Epithelial cell of esophagus (primary cell): ENCODE measurements at places on chromosomes 6 and 20.

DNA sequence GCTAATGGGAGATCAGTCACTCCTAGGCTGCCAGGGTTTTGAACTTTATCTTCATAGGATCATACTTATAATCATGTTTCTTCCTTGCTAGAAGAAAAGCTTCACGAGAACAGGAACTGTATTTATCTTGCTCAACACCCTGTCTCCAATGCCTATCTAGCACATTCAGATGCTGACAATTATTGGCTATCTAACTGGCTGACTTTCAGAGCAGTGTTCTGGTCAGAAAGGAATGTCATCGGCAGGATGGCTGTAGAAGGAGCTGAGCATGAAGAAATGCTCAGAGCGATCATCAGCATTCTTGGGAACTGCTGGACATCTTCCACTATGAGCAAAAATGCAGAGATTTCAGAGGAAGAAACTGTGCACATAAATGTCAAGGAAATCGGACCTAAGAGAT is 628.0 kb upstream of the NRSN1 start:
- no peak for DNase-seq

- DNase-seq = peak; percentile 69
These were observed 47.2 kb downstream of the FOXF2 start for GRCh38 chr6:1436334-1437306.

DNA sequence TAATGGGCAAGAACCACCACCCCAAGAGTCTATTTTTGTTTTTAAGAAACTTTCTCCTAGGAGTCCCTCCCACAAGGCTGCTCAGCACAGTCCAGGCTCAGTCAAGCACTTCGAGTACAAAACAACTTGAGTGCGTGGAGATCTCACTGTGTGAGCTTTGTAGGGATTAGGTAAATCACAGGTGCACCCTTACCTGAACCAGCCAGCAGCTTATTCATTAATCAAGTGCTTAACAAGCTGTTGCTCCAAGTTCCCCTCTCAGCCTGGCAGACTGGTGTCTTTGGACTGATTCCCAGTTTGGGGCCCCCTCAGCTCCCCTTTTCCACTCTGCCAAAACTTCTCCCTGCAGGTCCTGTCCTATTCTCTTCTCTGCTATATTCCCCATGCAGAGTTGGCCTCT is 133.1 kb downstream of the LY86 start:
- no peak for DNase-seq

GRCh38 chr20:50136822-50137599 is 16.5 kb downstream of the PEDS1 start:
- DNase-seq = peak; percentile 84

DNA sequence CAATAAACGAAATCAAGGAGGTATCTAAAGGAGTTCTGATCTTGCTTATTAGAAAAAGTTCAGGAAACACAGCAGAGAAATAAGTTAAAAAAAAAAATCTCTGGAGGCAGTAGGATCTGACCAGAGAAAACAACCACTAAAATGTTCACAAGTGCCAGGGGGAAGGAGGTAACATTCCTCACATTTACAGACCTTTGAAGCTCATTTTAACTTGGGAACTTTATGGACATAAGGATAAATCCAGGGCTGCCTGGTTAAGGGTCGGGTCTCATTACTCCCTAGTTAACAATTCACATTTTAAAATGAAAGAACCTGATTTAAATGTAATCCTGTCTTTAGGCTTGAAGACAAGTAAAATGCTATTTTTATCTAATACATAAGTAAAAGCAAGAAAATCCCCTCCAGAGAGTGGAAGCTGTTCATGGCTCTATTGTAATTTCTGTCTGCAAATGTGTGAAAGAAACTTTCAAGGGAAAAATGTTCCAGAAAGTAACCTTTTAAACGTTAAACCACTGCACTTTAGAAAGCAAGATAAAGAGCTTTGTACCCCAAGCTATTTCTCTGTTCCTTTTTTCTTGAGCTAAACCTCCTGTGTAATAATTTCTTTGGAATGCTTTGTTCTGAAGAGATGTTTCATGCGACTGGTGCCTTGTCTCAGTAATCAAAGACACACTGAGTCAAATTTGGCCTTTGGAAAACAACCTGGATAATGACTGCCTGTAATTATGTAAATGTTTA is 38.2 kb downstream of the MYLIP start:
- DNase-seq = no peak

GRCh38 chr6:109864050-109864449 is 114.1 kb upstream of the GPR6 start:
- DNase-seq = no peak

DNA sequence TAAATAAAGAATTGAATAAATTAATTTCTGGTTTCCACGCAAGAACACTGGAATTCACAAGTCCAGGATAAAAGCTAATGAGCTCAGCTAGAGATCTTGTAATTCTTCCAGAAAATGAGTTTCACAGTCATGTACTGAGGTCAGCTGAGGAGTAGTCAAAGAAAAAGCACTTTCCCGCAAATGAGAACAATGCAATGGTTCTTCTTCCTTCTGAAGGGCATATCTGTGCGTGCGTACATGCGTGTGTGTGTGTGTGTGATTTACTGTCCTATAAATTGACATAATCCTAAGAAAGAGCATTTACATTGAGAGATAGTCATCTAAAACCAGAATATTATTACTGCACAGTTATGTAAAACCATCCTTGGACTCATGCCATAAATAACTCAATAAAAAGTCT is 968.9 kb upstream of the EYS start:
- no peak for DNase-seq

GRCh38 chr6:15386756-15387112 is 140.9 kb downstream of the JARID2 start:
- no peak for DNase-seq

DNA sequence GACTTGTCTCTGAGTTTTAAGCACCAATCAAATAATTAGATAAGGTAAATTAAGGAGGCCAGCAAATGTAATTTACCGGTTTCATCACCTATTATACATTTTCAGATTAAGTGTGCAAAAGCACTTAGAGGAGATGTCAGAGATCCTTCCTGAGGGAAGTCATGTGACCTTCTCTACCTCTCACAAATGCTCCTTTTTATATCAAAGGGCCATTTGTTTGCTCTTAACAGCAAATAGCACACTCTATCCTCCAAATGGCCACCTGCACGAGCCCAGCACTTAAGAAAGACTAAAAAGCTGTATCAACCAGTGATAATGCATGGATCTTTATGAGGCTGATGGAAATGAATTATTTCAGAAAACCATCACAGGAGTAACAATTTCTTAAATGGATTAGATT is 149.4 kb downstream of the ELOVL4 start:
- no peak for DNase-seq

- DNase-seq = no peak
These were observed 68.2 kb upstream of the AGPAT4 start for GRCh38 chr6:161342039-161342438.

GRCh38 chr20:37377346-37378081 is 31.6 kb downstream of the SRC start:
- no peak for DNase-seq

DNA sequence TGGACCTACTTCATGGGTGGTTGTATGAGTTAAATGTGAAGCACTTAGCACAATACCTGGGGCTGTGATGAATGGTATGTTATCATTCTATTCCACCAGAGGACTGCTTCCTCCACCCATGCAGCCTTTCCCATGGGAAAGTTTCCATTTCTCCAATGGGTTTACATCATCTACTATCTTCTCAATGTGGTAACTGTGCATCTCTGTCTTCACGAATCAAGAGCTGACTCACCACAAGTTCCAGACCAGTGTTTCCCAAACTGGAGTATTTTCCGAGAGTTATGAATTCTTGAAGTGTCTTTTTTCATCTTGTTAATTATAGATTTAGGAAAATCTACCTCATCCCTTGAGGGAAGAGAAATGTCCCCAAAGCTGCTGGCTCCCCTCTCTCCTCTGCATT is 182.8 kb downstream of the UNC5CL start:
- no peak for DNase-seq

DNA sequence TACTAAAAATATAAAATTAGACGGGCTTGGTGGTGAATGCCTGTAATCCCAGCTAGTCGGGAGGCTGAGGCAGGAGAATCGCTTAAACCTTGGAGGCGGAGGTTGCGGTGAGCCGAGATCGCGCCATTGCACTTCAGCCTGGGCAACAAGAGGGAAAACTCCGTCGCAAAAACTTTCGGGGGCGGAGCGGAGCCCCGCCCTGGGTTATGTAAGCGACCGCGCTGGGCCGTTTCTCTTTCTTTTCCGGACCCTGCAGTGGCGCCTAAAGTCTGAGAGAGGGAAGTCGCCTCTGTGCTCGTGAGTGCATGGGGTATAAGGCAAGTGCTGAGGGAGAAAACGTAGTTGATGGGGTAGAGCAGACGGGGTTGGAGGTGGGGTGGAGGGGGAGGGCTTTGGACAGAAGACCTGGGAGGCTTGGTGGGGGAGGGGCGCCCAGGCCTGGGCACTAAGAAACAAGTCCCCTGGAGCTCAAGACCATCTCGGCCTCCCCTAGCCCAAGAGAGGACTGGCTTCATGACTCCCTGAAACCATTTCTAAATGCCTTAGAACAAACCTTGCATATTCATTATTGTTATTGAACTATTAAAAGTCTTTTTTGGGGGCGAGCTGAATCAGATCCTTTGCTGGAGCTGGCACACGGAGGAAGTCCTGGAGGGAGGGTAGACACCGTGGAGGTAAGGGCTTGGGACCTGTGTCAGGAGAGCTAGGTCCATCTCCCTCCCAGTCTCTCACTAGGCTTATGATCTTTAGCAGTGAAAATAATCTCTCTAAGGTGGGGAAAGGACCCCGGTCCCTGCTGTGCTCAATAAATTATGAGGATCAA is 2.7 kb upstream of the MICA start:
- peak; percentile 63 for DNase-seq

GRCh38 chr6:45900808-45901752 is 114.6 kb downstream of the CLIC5 start:
- DNase-seq = peak; percentile 48

DNA sequence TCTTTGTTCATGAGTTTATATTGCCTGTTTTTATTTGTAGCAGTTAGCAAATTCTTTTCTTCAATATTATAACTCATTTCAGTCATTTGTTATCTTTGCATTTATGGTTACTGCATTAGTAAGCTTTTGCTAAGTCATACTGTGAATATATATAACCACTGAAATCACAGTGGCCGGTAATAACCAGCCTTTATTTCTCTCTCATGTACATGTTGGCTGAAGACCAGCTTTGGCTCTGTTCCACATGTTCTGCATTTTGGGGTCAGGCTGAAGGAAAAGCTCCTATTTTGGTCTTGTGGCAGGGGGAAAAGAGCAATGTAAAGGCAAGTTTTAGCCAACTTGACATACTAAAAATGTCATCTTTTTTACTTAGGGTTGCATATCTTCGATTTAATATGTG is 276.3 kb downstream of the BCKDHB start:
- no peak for DNase-seq

DNA sequence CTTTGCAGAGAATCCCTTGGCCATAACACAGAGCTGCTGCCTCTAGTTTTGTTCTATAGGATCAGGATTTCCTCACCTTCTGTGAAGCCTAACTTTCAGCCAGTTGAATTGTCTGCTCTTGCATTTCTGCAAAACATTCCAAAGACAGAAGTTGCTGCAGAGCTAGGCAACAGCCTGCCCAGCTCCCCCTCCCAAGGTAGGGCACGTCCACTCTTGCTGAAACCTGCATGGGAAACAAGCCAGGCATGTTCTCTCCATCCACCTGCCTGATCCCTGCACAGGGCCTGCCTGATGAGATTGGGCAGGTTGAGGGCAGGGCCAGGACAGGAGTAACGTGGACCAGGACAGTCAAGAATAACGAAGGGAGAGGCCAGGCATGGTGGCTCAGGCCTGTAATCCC is 58.9 kb upstream of the NAA20 start:
- DNase-seq = peak; percentile 98

DNA sequence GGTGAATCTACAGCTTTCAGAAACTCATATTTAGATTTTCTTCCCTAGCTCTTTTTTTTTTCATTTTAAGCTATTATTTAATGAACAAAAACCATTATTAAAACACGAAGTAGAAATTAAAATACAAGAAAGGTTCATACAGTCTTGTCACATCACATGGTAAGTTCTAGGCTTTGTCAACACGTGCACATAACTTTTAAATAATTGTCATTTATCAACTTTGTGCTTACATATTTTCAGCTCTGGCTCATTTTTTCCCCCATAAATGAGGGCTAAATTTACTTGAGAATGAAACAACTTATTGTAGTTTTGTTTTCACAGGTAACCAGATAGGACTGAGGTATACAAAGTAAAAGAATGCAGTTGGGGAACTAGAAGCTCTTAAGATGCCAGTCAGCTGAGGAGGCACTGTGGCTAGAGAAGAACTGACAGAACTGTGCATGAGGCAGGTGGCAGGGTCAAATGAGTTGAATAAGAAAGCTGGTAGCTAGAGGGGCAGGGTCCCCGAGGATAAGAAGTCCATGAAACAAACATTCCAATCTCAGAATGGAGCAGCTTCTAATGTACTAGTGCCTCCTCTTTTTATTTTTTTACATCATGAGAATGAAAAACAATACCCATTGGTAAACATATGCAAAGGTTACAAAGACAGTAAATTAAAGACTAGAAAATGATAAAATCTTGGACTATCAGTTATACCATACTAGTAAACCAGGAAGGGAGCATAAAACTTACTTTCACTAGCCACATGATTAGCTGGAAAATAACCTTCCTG is 141.5 kb downstream of the MYB start:
- DNase-seq = no peak

- DNase-seq = peak; percentile 53
These were observed 375.7 kb upstream of the MARCKS start for GRCh38 chr6:113481458-113481857.

DNA sequence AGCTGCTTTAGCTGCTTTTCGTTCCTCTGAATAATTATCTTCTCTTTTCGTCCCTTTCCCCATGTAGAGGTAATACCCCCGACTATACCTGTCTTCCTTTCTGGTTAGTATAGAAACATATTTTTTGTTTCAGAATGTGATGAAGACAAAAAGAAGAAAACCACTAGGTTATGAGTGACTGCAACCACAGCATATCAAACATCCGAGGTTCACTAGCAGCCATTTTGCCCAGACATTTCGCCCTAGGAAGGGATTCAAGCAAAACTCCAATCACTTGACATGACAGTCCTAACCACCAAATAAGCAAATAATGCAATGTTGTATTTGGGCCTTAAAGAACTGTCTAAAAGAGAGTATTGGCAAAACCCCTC is 9.4 kb downstream of the SNX5 start:
- no peak for DNase-seq

GRCh38 chr20:62232770-62233645 is 5.3 kb upstream of the OSBPL2 start:
- peak; percentile 35 for DNase-seq

DNA sequence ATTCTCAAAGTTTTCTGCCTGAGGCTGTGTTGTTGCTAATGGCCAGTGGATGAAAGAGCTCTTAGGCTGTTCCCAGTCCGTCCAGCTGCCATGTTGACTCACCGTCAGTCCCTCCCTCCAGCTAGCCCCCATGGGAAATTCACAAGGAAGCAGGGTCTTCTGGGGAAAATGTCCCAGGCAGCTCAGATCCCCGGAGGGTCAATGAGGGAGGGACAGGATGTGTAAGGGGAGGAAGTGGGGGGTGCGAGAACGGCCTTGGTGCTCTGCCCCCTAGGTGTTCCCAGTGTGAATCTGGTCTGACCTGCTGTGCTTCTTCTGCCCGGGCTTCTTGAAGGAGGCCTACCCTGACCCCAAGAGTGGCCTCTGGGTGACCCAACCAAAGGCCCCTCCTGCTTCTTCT is 65.9 kb downstream of the CEBPB start:
- DNase-seq = no peak

- no peak for DNase-seq
These were observed 58.1 kb upstream of the SHLD1 start for GRCh38 chr20:5691918-5692618.
